Esophagus muscularis mucosa (tissue), 4 donors: ENCODE measurements at places on chromosomes 3 and 15. TPM values are rescaled to one million over a fixed set of nuclear protein-coding genes. Genes with fewer than 3 reads are reported as not detected.

DNA sequence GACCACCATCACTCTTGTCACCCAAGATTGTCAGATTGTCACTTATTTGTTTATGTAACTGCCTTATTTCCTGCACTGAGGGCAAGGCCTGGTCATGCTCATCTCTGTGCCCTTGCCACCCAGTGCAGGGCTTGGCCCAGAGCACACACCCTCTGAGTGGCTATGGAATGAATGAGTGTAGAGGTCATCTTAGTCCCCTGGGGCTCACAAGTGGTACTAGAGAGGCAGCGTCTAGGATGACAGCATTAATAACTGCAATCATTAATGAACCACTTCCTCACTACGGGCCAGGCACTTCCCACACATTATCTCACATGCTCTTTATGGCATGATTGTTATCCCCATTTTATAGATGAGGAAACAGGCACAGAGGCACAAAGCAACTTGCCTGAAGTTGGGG lies 117.0 kb downstream of the SMAD6 start:
- H3K27ac ChIP-seq: no peak overlapping the region
- no peaks in the 10 kb centered on the region for H3K4me1 ChIP-seq
- H3K4me3 ChIP-seq: no peak overlapping the region
- H3K27me3 ChIP-seq: no peaks in the 10 kb centered on the region
- DNase-seq: no peak
- no peaks in the 10 kb centered on the region for H3K36me3 ChIP-seq

DNA sequence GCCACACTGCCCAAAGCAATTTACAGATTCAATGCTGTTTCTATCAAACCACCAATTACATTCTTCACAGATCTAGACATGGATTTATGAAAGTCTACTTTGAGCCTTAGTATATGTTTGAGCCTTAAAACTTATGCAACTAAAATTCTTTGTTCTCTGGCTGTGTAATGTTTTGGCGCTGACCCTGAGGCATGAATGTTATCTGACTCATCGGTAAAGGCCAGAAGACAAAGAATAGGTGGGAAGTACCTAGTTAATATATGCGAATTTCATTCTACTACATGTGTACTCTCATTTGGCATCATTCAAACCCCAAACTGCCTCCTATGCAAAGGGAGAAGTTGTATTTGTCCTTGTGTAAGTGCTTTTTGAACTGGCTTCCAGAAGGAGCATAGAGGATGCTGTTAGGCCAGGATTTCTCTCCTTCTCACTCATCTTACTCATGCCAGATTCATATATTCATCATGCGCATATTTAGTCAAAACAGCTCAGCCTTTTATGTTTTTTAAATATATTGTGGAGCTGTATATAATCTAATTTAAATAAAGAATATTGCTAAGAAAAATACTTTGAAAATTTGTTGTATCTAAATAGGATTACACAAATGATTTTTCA lies 204.2 kb downstream of the NFKBIZ start:
- H3K4me1 ChIP-seq: no peaks in the 10 kb centered on the region
- H3K4me3 ChIP-seq: no peak overlapping the region
- no peaks in the 10 kb centered on the region for H3K27me3 ChIP-seq
- DNase-seq: no peak
- no peaks in the 10 kb centered on the region for H3K36me3 ChIP-seq
- H3K27ac ChIP-seq: no peak overlapping the region

DNA sequence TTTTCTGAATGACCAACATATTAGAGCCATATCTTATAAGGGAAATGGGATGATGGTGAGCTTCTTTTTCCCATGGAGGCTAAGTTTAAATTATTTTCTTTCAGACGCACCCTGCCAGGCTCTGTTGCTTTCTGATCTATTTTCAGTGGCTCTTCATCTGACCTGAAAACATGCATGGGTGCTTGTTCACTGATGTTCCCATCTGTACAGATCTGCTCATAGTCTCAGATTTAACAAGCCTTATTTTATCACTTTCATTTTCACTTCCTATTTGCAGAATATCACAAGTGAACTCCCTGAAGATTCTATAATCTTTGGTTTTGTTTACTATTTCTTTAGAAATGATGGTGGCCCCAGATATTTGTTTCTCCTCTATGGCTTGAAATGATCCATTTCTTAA lies 31.1 kb upstream of the SUCLG2 start:
- H3K4me1 ChIP-seq: no peaks in the 10 kb centered on the region
- H3K4me3 ChIP-seq: no peak overlapping the region
- H3K27me3 ChIP-seq: no peaks in the 10 kb centered on the region
- H3K27ac ChIP-seq: no peak overlapping the region
- no peak for DNase-seq

Gene ITIH1
- not detected for total RNA-seq

Gene ANXA2
- total RNA-seq: 430 TPM

DNA sequence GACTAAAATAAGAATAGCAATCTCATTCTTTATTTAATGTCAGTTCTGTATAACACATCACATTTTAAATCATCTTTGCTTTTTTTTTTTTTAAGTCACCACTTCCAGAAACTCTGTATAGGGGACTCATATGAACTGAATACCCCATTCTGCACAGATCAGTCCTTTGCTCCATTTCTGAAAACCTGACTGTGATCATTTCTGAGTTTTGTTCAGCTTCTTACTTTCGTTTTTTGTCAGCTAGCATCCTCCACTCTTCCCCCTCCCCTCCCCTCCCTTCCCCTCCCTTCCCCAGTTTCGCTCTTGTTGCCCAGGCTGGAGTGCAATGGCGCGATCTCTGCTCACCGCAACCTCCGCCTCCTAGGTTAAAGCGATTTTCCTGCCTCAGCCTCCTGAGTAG lies 49.8 kb upstream of the SGO1 start:
- no peaks in the 10 kb centered on the region for H3K27me3 ChIP-seq
- no peak for DNase-seq
- H3K4me1 ChIP-seq: no peaks in the 10 kb centered on the region
- H3K36me3 ChIP-seq: no peaks in the 10 kb centered on the region

Gene TNFSF10
- total RNA-seq: 25.3 TPM
